ENCODE measurements at places on chromosomes 1 and 21.

DNA sequence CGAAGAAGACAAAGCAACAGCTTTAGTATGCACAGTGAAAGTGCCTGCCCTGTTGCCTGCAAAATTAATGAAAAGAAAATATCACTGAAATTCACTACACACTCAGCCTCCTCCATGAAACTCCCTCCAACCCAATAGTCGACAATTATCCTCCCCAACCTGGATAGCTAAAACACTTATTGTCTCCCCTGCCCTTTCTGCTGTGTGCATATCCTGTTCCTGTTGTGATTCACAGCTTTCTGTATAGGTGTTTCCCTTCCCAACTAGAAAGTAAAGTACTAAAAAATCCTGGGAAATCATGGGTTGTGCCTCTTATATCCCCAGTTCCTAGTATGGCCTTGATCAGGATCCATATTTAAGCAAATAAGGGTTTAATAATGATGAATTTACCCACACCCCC lies 412.1 kb downstream of the LTN1 start:
- peak; percentile 38 for DNase-seq

- DNase-seq = no peak
Measured at GRCh38 chr1:60615666-60616065, 466.7 kb upstream of the NFIA start.

GRCh38 chr1:220462752-220463151 lies 65.2 kb upstream of the MARK1 start:
- no peak for DNase-seq

GRCh38 chr1:91559838-91560565 lies 59.4 kb downstream of the CDC7 start:
- no peak for DNase-seq

DNA sequence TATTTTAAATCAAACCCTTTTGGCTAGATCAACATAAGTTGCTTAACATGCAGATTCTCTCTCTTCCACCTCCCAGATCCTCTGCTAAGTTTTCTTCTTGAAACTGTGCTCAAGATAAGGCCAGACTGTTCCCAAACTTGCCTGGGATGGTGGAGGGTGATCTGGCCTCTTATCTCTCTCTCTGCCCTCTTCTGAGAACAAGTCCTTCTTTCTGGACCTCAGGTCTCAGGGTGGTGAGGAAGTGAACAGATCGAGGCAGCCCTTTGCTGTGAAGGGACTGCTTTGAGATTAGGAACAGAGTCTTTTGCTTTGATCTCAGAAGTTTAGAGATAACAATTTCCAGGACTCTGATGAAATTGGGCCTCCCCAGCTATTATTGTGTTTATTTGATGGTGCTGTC lies 70.7 kb downstream of the HUNK start:
- DNase-seq = no peak

All from iPS DF 19.7 (cell line).